Activated CD8-positive, alpha-beta memory T cell treated with anti-CD3 and anti-CD28 coated beads for 1 hour (primary cell): ENCODE measurements at places on chromosomes 7 and 10.

DNA sequence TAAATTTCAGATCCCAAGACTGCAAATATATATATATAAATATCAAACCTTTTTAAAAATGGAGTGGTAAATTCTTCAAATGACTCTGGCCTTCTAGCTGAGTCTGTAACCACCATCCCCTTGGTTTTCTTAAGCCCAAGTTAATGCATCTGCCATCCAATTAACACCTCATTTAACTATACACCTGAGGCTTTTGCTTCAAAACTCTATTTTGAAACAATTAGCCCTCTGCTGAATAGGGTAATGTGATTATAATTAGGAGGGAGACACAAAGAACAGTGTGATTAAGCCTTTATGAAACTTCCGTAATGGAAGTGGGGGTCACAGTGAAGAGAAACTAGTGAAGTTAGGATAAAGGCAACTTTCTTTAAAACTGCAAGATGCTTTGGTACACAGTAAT, 83.6 kb downstream of the GPR37 start:
- no peak for DNase-seq

DNA sequence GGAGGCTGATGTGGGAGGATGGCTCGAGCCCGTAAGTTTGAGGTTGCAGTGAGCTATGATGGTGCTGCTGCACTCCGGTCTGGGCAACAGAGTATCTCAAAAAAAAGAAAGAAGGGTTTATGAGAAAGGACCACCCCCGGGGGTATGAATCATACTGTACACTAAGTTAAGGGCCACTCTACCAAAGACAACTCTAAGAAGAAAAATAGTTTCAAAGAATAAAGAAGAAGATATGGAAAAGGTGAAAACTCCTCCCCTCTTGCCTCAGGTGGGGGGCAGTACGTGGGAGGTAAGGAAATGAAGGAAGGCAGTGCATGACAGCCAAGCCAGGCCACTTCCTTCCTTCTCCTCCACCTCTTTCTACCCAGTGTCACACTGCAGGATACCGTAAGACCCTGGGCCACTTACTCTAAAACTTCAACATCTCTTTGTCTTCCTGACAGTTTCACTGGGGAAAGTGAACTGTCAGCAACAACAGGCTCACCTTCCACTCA, 61.3 kb downstream of the PIP4K2A start:
- DNase-seq: no peak

GRCh38 chr7:114931656-114932011, 9.7 kb downstream of the MDFIC start:
- no peak for DNase-seq

GRCh38 chr10:110808615-110809014, 63.1 kb upstream of the PDCD4 start:
- no peak for DNase-seq

DNA sequence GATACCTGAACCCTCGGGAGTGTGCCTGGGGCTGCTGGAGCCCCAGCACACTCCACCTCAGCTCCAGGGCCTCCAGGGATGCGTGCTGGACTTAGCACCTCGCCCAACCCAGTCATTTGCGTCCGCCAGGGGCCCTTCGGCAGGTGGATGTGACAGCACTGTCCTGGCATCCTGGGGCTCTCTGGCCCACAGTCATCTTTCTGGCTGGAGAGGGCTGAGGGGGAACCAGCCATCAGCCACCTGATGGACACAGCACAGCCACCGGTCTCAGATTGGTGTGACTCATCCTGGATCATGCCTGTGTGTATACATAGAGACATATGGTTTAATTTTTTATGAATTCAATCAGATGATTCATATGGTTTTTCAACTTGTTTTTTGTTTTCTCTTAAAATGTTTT, 11.1 kb downstream of the ZNF775 start:
- no peak for DNase-seq

DNA sequence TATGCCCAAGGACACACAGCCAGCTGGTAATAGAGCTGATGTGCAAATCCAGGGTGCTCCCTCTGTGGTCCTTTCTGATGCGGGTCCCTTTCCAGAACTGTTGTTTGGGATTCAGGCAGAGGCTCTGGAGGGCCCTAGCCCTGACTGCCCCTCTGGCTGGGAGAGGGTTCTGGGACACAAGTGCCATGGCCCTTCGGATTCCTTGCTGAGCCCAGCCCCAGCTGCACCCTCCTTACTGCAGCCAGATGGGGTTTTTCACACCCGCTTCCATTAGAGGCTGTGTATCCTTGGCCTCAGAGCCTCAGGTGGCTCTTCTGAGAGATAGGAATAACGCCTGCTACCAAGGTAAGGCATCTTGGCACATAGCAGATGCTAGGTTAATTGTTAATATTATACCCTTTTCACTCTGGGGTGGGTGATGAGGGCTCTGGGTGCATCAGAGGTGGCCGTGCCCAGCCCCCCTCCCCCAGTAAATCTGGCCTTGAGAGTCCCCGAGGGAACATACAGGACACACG, 89.8 kb upstream of the LRRC4 start:
- no peak for DNase-seq

- no peak for DNase-seq
These were observed 722 bp downstream of the DENND10 start for GRCh38 chr10:119104654-119105015.

DNA sequence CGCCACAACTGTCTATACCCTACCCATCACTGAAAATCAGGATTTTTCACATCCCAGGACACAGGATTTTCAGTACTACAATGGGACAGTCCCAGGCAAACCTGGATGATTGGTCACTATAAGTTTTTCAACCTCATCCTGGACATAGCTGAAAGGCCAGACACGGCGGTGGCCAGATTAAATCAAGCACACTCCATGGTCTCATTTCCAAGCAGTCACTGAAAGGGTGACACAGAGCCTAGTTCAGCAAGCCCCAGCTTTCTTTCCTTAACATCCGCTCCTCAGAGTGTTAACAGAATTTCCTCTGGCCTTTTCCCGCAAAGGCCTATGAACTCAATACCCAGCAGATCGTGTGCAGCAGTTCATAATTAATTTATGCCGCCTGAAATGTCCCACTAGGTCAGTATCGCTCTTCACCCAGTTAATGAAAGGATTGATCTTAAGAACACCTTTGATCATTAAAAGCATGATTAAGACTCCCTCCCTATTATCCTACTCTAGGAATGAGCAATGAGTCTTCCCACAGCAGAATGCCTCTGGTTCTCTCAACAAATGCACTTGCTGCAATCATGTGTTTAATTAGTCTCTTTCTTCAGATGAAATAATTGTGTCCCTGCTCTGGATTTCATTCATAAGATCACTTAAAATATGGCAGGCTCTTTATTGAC, 104.0 kb upstream of the NANOS1 start:
- no peak for DNase-seq

DNA sequence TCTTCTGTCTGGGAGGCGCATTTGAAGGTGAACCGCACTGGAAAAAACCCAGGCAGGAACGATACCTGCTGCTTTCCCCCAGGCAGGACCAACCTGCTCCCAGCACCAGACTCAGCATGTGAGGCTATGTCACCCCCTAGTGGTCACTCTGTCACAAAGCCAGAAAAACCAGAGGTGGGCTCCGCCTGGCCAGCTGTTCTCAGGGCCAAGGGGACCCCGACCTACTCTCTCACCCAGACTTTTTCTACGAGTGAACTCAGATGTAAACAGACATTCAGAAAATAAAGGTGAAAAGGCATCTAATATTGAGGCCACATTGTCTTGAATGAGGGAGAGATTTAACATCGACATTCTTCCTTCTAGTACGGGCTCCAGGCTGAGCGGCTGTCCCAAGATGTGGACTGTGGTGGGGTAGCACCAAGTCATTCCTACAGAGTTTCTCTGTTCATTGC, 117.3 kb downstream of the PRKAG2 start:
- DNase-seq: peak; percentile 38

GRCh38 chr10:106795619-106796018, 368.9 kb downstream of the SORCS1 start:
- no peak for DNase-seq

DNA sequence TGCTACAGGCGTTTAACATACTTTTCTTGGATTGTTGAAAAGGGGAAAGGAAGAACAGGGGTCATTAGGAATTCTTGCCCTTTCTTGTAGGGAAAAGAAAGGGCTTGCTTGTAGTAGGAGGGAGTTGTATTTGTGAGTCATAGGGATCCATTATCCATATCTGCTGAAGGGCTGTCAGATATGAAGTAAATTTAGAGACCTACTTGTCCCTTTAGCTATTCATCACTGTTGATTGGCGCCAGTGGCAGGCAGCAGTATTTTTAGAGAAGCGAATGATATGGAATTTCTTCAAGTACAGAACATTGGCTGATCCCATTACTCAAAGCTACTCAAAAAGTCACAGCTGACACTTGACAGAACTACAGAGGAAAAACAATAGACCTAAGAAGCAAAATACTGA, 97.7 kb downstream of the CELF2 start:
- DNase-seq: no peak

GRCh38 chr7:107528461-107528860, 35.3 kb downstream of the COG5 start:
- DNase-seq: no peak

DNA sequence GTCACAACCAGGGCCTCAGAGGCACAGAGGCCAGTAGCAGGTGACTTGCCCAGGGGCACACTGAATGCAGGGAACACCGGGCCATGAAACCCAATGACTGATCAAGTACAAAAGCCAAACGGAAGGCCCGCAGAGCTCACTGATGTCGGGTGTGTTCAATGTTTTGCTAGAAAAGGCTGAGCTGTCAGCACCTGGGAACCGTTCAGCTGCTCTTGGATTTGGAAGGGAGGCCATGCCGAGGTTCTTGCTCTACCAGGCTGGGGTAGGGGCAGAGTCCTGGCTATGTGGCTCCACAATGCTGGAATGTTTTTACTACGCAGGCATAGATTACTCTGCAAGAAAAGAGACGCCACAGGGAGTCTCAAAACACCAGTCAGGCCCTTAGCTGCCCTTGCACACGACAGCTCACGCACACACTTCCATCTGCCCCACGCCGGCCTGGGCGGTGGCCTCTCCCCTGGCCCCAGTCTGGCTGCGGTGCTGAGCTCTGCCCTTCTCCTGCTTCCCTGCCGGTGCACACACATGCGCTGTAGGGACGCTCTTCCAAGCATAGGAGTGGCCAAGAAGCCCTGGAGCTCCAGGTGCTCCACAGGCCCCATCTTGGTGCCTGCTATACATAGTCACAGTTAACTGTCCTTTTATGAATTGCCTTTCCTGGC, 79.9 kb downstream of the ZRANB1 start:
- no peak for DNase-seq

DNA sequence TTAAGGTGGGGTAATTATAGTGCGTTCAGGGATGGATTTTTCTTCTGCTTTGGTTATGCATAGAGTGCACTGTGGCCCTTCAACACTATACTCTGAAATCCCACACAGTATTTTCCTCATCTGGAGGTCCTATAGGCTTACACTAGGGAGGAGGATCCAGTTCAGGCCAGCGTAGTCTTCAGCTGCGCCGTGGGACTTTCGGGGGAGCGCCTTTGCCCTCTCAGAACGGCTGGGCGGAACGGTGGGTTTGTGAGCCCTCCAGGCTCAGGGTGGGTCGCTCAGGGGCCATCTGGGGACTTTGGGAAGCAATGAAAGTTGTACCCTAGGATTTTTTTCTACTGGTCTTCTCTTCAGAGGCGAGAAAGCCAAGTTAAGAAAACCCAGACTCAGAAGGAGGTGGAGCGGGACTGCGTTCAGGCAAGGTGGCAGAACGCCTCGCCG, 652 bp upstream of the VPS26A start:
- no peak for DNase-seq

GRCh38 chr7:140771826-140772225, 75.3 kb downstream of the NDUFB2 start:
- no peak for DNase-seq

GRCh38 chr7:19939746-19940145, 166.3 kb upstream of the TMEM196 start:
- DNase-seq: no peak

GRCh38 chr7:69782917-69783684, 184.8 kb downstream of the AUTS2 start:
- DNase-seq: no peak

DNA sequence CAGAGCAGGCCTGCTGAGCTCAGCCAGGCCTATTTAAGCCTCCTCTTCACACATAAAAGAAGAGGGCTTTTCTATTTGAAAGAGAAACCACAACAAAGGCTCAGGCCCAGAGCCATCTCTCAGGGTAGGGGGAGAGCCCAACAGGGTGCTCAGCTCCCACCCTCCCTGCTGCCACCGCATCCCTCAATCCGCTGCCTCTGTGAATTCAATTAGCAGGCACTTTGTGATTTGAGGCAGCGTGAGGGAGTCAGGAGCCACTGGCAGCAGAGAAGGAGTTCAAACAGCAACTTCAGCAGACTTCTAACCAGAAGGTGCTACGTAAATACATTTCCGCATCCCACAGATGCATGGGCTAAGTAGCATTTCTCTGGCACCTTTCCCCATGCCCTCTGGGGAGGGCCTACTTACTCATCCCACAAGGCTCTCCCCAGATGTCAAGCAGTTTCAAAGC, 45.2 kb downstream of the LRRC20 start:
- DNase-seq: no peak

- no peak for DNase-seq
These were observed 32.8 kb downstream of the PPP1R9A start for GRCh38 chr7:94940241-94940640.

- no peak for DNase-seq
These were observed 141.9 kb downstream of the GRM3 start for GRCh38 chr7:86785641-86786040.

- DNase-seq: no peak
These were observed 83.0 kb downstream of the CXCL12 start for GRCh38 chr10:44301781-44302355.

DNA sequence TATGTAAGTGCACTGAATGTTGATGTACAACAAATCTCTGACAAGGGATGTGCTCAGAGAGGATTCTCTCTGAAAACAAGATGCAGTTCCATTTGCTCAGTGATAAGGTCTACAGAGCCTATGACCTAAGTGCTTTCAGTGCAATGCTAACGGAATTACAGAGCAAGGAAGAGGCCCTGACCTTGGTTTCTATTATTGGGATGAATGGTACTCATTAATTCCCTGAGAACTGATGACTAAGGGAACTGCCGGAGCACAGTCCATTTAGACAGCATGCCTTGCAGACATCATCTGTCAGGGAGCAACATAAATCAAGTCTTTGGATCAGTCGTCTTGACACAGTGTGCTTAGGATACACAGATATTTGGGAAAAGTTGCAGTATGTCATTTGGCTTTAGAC, 340.8 kb downstream of the PHTF2 start:
- no peak for DNase-seq
